ENCODE measurements at places on chromosomes 7 and 10. TPM values are rescaled to one million over a fixed set of nuclear protein-coding genes. Genes with fewer than 3 reads are reported as not detected.

The ELN gene
- total RNA-seq, result 16.0 TPM

- H3K27me3 ChIP-seq, result peaks cover 8% of the 10 kb centered on the region
- H3K4me3 ChIP-seq, result no peak overlapping the region
- no peak overlapping the region for H3K27ac ChIP-seq
- DNase-seq, result no peak
- no peaks in the 10 kb centered on the region for H3K4me1 ChIP-seq
These were observed 15.5 kb downstream of the FAM241B start for GRCh38 chr10:69645296-69646184.

DNA sequence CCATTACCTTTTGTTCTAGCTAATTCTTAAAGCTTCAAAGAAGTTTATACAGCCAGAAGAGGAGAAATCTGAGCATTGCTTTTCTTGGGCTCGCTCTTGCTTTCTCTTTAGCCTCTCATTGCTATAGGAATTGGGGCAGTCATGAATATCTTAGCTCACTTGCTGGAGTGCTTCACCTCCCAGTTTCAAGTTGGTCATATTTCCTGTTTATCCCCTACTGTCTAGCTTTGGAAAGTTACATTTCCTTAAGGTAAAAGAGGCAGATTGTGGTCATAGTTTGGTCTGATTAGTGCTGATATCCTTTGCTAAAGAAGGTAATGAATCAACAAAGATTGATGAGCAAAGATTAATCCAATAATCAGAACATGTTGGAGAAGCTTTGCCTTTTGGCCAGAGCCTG is 77.7 kb upstream of the GLI3 start:
- H3K27ac ChIP-seq, result no peak overlapping the region
- H3K4me3 ChIP-seq, result no peak overlapping the region
- H3K27me3 ChIP-seq, result no peaks in the 10 kb centered on the region
- H3K4me1 ChIP-seq, result peaks cover 4% of the 10 kb centered on the region
- DNase-seq, result no peak

- H3K27me3 ChIP-seq, result no peaks in the 10 kb centered on the region
- peak; percentile 71 for DNase-seq
- H3K36me3 ChIP-seq, result no peaks in the 10 kb centered on the region
- peaks cover 3% of the 10 kb centered on the region for H3K4me1 ChIP-seq
- H3K4me3 ChIP-seq, result no peak overlapping the region
These were observed 16.6 kb downstream of the ZNF862 start for GRCh38 chr7:149854611-149855360.

DNA sequence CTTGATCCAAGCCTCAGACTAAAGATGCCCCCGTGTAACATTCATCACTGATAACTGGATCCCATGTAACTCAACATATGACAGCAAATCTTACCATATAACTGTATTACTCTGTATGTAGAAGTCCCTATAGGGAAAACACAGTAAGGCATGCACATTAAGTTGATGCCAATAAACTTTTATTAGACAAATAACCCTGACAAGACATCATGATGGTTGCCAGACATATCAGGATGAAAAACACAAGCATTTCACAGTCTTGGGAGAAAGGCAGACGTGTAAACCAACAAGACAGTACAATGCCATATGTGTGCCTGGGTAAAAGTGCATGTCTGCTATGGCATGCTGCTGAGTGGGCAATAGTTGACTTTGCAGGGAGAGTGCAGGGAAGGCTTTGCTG is 142.2 kb downstream of the HERPUD2 start:
- no peaks in the 10 kb centered on the region for H3K36me3 ChIP-seq
- peaks cover 15% of the 10 kb centered on the region for H3K4me1 ChIP-seq
- no peak overlapping the region for H3K27ac ChIP-seq
- no peaks in the 10 kb centered on the region for H3K27me3 ChIP-seq
- no peak overlapping the region for H3K4me3 ChIP-seq

GRCh38 chr7:87339373-87339897 is 6.0 kb upstream of the CROT start:
- no peak overlapping the region for H3K27ac ChIP-seq
- no peaks in the 10 kb centered on the region for H3K27me3 ChIP-seq

GRCh38 chr7:55234408-55234807 is 130.7 kb upstream of the LANCL2 start:
- DNase-seq, result no peak
- H3K27me3 ChIP-seq, result no peaks in the 10 kb centered on the region
- H3K4me1 ChIP-seq, result no peaks in the 10 kb centered on the region

- peak overlapping the region; percentile 86 for H3K27ac ChIP-seq
- no peak overlapping the region for H3K4me3 ChIP-seq
- DNase-seq, result peak; percentile 88
- no peaks in the 10 kb centered on the region for H3K27me3 ChIP-seq
- H3K4me1 ChIP-seq, result peaks cover 31% of the 10 kb centered on the region
- no peaks in the 10 kb centered on the region for H3K36me3 ChIP-seq
These were observed 38.6 kb upstream of the SH2D4B start for GRCh38 chr10:80498833-80499741.

- H3K4me3 ChIP-seq, result no peak overlapping the region
- H3K27me3 ChIP-seq, result no peaks in the 10 kb centered on the region
- no peak overlapping the region for H3K27ac ChIP-seq
- H3K4me1 ChIP-seq, result no peaks in the 10 kb centered on the region
- no peak for DNase-seq
These were observed 101.6 kb upstream of the FAM13C start for GRCh38 chr10:59463909-59464308.

GRCh38 chr7:113810080-113810744 is 108.6 kb downstream of the PPP1R3A start:
- H3K27me3 ChIP-seq, result no peaks in the 10 kb centered on the region
- no peak overlapping the region for H3K27ac ChIP-seq
- H3K36me3 ChIP-seq, result no peaks in the 10 kb centered on the region
- H3K4me3 ChIP-seq, result no peak overlapping the region

The TRAPPC14 gene
- 111 TPM for total RNA-seq

GRCh38 chr10:116364868-116365267 is 40.6 kb downstream of the CCDC172 start:
- no peaks in the 10 kb centered on the region for H3K27me3 ChIP-seq
- H3K27ac ChIP-seq, result no peak overlapping the region
- H3K36me3 ChIP-seq, result no peaks in the 10 kb centered on the region
- no peak for DNase-seq

DNA sequence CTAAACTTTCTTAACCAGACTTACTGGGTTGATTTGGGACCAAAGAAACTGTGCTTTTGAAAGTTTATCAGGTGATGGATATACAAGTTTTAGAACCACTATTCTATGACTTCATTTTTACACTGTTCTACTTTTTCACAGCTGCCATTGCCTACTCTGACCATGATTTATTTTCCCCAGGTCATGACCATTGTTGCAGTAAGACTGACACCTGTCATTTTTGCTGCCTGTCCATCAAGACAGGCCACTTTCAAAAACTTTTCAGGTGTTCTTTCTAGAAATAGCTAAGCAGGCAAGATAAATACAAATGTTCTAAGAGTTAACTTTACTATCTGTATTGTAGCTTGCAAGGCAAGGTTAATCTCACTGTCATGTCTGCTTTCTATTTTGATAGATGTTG is 147.9 kb upstream of the SEMA3C start:
- H3K4me1 ChIP-seq, result peaks cover 4% of the 10 kb centered on the region
- no peak overlapping the region for H3K27ac ChIP-seq
- H3K4me3 ChIP-seq, result no peak overlapping the region
- no peak for DNase-seq

The DYDC2 gene
- not detected for total RNA-seq

DNA sequence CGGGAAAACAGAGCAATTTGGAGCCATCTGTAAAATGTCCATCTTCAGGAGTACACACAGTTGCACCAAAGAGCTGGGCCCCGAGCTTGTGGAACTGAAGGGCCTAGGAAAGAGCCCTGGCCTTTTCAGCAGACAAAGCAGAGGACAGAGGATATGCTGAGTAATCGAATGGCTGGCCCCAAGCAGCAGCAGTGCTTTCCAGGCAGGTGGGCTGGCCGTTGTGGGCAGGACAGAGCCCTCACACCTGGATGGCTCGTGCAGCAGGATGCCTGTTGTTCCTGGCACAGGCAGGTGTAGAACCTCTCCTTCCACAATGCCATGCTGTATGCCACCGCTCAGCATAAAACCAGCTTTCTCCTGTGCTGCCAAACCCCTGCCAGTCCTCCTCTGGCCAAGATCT is 32.5 kb upstream of the TNS3 start:
- no peaks in the 10 kb centered on the region for H3K27me3 ChIP-seq
- H3K4me3 ChIP-seq, result no peak overlapping the region
- no peaks in the 10 kb centered on the region for H3K36me3 ChIP-seq
- DNase-seq, result no peak
- peaks cover 22% of the 10 kb centered on the region for H3K4me1 ChIP-seq
- H3K27ac ChIP-seq, result no peak overlapping the region
